ENCODE measurements at places on chromosomes 2 and 18.

GRCh38 chr2:45404807-45405297, 206.2 kb downstream of the SRBD1 start:
- H3K4me1 ChIP-seq: no peaks in the 10 kb centered on the region
- no peak for DNase-seq
- H3K27ac ChIP-seq: no peak overlapping the region

DNA sequence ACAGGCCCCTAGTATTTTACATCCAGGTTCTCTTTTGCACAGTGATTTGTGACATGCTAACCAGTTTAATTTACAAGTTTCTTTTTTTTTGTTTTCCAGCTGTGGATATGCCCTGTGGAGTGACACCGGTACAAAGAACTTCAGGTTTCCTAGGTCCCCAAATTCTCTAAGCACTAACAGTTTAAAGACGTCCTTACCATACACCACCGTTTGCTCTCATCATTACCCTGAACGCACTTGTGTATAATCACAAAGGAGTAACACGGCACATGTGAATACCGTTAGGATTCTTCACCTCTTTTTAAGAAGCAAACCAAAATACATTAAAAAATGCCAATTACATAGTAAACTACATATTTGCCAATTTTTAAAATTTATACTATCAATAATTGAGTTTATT, 853 bp downstream of the LANCL1 start:
- no peak for DNase-seq
- no peaks in the 10 kb centered on the region for H3K27me3 ChIP-seq
- H3K4me3 ChIP-seq: peak overlapping the region; percentile 87
- peak overlapping the region; percentile 88 for H3K27ac ChIP-seq
- H3K4me1 ChIP-seq: peaks cover 5% of the 10 kb centered on the region
- H3K36me3 ChIP-seq: no peaks in the 10 kb centered on the region

DNA sequence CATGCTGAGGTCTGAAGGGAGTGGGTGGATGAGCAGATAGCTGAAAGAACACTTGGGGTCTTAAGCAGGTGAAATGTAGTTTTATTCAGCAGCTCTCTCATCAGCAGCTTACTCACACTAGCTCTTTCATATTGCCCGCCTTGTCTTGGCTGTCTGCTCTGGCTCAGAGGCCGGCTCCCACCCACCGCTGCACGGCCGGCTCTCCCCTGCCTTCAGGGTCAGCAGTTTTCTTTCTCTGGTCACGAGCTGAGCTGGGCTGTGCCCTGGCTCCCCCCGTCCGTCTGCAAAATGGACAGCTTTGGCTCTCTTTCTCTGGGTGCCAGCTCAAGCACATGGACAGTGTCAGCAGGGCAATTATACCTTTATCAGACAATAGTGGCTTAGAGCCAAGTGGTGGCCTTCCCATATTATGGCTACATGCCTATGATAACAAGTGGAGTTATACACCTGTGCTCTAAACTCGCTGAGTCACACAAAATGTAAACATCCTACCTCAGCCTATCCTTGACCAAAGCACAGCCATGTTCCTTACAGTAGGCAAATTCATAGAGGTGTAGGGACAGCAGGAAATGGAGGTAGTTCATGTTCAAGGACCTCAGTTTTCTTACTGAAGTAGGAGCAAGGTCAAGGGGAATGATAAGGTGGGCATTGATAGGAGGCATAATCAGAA, 224.8 kb downstream of the SOCS6 start:
- H3K4me1 ChIP-seq: no peaks in the 10 kb centered on the region
- no peak overlapping the region for H3K4me3 ChIP-seq
- H3K36me3 ChIP-seq: no peaks in the 10 kb centered on the region
- no peaks in the 10 kb centered on the region for H3K27me3 ChIP-seq
- no peak overlapping the region for H3K27ac ChIP-seq

GRCh38 chr18:12397793-12398192, 9.9 kb upstream of the PRELID3A start:
- H3K4me3 ChIP-seq: no peak overlapping the region
- no peak for DNase-seq
- H3K4me1 ChIP-seq: no peaks in the 10 kb centered on the region

DNA sequence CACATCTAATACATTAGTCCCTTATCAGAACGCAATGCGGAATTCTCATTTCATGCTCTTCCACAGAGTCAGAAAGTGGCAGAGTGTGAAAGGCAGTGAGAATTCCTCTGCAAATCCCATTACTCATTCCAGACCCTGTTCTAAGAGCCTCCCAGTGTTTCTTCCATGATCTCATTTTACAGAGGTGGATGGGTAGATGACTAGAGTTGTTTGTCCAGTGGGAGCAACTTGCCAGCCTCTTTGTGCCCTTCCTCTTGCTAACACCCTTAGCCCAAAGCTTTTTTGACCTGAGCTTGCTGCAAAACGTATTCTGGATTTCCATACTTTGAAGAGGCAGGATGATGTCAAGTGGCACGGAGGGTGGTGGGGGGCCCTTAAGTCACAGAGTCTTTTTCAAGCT, 467.7 kb upstream of the RGPD4 start:
- H3K27ac ChIP-seq: no peak overlapping the region
- no peaks in the 10 kb centered on the region for H3K27me3 ChIP-seq
- no peak overlapping the region for H3K4me3 ChIP-seq
- no peaks in the 10 kb centered on the region for H3K4me1 ChIP-seq
- H3K36me3 ChIP-seq: no peaks in the 10 kb centered on the region
- no peak for DNase-seq

DNA sequence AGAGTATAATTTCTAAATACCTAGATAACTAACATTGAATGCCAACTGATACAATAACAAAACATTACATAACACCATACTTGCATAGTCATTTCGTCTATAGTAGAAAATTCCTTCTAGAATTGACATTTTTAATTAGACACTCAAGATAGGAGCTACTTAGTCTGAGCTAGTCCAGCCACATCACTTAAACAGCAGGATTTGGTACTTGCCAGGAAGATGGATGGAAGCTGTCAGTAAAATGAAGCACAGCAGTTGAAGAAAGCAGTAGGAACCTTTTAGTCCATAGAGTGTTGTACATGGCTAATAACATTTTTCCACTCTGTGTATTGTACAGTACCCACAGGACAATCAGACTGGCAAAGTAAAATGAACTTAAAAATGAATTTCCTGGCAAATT, 372.0 kb downstream of the GALNT13 start:
- no peak for DNase-seq
- no peak overlapping the region for H3K27ac ChIP-seq
- H3K4me3 ChIP-seq: no peak overlapping the region

- no peaks in the 10 kb centered on the region for H3K4me1 ChIP-seq
- H3K36me3 ChIP-seq: no peaks in the 10 kb centered on the region
- no peak for DNase-seq
- H3K27ac ChIP-seq: no peak overlapping the region
- no peaks in the 10 kb centered on the region for H3K27me3 ChIP-seq
- H3K4me3 ChIP-seq: no peak overlapping the region
These were observed 11.5 kb upstream of the RTN4 start for GRCh38 chr2:55061523-55062344.

DNA sequence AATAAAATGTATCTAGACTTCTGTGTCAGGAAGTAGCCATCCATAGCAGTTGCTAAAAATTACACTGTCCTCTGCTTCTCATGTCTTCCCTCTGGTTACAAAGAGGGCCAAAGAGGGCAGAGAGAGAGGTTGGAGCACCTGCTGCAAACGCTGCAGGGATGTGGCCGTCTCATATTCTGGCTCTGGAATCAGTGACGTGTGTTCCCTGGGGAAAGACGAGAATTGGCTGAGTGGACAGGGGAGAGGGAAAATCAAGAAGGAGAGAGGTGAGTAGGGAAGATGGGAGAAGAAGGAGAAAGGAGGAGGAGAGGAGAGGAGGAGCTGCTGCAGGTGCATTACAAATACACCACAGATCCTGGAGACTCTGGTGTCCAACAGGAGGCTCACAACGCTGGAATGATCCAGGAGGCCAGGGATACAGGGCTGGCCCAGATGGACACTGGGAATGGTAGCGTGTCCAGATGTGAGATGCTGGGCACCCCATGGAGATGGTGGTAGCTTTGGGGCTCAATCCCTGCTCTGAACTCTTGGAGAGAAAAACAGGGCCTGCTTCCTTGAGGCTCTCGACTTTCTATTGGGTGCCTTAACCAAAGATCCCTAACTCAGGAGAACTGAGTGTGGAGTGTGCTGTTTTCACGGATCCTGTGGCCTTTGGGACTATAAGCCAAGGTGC, 118.4 kb upstream of the PXDN start:
- H3K36me3 ChIP-seq: no peaks in the 10 kb centered on the region
- H3K4me3 ChIP-seq: no peak overlapping the region
- no peak overlapping the region for H3K27ac ChIP-seq
- H3K4me1 ChIP-seq: no peaks in the 10 kb centered on the region
- no peak for DNase-seq
- H3K27me3 ChIP-seq: no peaks in the 10 kb centered on the region

DNA sequence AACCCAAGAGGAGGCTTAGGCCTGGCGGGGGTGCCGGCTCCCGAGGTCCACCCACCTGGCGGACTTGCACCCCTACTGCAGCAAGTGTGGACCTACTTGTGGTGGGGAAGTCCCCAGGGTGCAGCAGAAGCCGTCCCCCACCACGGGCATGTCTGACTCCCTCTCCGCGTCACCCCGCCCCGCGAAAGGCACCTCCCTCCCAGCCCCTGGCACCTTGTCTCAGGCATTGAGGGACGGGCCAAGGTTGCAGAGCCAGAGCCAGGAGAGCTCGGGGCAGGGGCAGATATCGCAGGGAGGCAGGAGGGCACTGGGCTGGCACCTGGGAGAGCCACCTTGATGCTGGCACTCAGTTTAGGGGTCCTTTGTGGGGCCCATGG, 19.0 kb downstream of the CROCC2 start:
- no peak overlapping the region for H3K4me3 ChIP-seq
- H3K27me3 ChIP-seq: peaks cover 8% of the 10 kb centered on the region
- no peak overlapping the region for H3K27ac ChIP-seq
- H3K4me1 ChIP-seq: peaks cover 15% of the 10 kb centered on the region
- DNase-seq: no peak
- no peaks in the 10 kb centered on the region for H3K36me3 ChIP-seq

GRCh38 chr2:110675679-110676078, 2.2 kb downstream of the BUB1 start:
- H3K36me3 ChIP-seq: no peaks in the 10 kb centered on the region
- H3K27me3 ChIP-seq: no peaks in the 10 kb centered on the region
- H3K27ac ChIP-seq: no peak overlapping the region
- DNase-seq: no peak
- H3K4me3 ChIP-seq: no peak overlapping the region

GRCh38 chr2:189763908-189764661, 1.5 kb upstream of the OSGEPL1 start:
- DNase-seq: no peak
- peaks cover 6% of the 10 kb centered on the region for H3K36me3 ChIP-seq
- peaks cover 21% of the 10 kb centered on the region for H3K4me1 ChIP-seq
- H3K4me3 ChIP-seq: no peak overlapping the region
- no peaks in the 10 kb centered on the region for H3K27me3 ChIP-seq
- no peak overlapping the region for H3K27ac ChIP-seq

DNA sequence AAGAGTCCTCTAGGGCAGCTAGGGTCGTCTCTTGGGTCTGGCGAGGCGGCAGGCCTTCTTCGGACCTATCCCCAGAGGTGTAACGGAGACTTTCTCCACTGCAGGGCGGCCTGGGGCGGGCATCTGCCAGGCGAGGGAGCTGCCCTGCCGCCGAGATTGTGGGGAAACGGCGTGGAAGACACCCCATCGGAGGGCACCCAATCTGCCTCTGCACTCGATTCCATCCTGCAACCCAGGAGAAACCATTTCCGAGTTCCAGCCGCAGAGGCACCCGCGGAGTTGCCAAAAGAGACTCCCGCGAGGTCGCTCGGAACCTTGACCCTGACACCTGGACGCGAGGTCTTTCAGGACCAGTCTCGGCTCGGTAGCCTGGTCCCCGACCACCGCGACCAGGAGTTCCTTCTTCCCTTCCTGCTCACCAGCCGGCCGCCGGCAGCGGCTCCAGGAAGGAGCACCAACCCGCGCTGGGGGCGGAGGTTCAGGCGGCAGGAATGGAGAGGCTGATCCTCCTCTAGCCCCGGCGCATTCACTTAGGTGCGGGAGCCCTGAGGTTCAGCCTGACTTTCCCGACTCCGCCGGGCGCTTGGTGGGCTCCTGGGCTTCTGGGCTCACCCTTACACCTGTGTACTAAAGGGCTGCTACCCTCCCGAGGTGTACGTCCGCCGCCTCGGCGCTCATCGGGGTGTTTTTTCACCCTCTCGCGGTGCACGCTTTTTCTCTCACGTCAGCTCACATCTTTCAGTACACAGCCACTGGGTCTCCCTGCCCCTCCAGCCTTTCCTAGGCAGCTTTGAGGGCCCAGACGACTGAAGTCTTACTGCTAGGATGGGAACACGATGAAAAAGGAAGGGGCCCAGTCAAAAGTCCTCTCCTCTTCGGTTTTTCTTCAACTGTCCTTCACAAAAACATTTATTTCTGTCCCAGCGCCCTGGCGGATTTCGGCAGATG, 8.1 kb downstream of the SIX2 start:
- no peak for DNase-seq
- H3K4me1 ChIP-seq: no peaks in the 10 kb centered on the region
- H3K27me3 ChIP-seq: peaks cover 56% of the 10 kb centered on the region
- no peaks in the 10 kb centered on the region for H3K36me3 ChIP-seq
- no peak overlapping the region for H3K27ac ChIP-seq

- H3K36me3 ChIP-seq: no peaks in the 10 kb centered on the region
- no peak overlapping the region for H3K4me3 ChIP-seq
- no peaks in the 10 kb centered on the region for H3K4me1 ChIP-seq
- H3K27ac ChIP-seq: no peak overlapping the region
- H3K27me3 ChIP-seq: no peaks in the 10 kb centered on the region
- no peak for DNase-seq
These were observed 48.1 kb downstream of the RNF152 start for GRCh38 chr18:61844726-61845125.

DNA sequence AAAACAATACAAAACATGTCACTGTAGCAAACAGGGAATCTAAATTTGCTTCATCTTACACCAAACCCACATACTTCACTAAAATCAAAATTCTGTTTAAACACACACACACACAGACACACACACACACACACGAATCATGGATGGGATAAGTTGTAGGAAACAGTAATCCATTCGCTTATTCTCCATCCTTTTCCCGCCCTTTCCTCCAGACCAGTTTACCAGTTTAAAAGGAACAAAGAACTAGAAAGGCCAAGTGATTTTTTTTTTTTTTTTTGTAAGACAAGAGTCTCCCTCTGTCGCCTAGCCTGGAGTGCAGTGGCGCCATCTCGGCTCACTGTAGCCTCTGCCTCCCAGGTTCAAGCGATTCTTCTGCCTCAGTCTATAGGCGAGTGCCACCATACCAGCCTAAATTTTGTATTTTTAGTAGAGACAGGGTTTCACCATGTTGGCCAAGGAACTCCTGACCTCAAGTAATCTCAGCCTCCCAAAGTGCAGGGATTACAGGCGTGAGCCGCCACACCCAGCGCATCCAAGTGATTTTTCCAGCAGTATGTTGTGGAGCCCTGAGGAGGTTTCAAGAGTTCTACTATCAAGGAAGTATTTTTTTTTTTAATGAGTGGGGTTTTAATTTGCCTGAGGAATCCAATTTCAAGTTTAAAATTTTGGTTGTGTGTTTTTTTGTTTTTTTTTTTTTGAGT, 5.7 kb downstream of the PSME4 start:
- no peaks in the 10 kb centered on the region for H3K36me3 ChIP-seq
- peaks cover 90% of the 10 kb centered on the region for H3K4me1 ChIP-seq
- H3K27ac ChIP-seq: peak overlapping the region; percentile 2

- no peaks in the 10 kb centered on the region for H3K36me3 ChIP-seq
- no peak for DNase-seq
- no peak overlapping the region for H3K27ac ChIP-seq
These were observed 19.8 kb downstream of the EVX2 start for GRCh38 chr2:176063958-176064357.

Data from esophagus squamous epithelium (tissue), 5 donors.